Choroid plexus epithelial cell (primary cell): ENCODE measurements at places on chromosomes 3 and 15.
A peak's percentile ranks its signal among the peaks of the same experiment; 100 is the strongest.

DNA sequence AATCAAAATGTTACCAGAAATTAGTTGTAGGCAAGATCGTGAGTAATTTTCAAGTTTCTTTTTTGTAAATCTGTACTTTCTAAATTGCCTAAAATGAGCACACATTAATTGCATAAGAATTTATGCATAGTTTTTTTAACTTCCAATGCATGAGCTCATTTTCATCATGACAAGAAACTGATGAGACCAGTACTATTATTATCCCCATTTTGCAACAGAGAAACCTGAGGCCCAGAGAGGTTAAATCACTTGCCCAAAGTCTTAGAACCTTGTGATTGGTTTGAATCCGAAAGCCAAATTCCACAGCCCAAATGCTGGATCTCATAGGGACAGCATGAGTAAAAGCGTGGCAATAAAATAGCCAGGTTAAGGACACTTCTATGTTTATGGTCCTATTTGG is 274.7 kb downstream of the ERC2 start:
- DNase-seq, result no peak

DNA sequence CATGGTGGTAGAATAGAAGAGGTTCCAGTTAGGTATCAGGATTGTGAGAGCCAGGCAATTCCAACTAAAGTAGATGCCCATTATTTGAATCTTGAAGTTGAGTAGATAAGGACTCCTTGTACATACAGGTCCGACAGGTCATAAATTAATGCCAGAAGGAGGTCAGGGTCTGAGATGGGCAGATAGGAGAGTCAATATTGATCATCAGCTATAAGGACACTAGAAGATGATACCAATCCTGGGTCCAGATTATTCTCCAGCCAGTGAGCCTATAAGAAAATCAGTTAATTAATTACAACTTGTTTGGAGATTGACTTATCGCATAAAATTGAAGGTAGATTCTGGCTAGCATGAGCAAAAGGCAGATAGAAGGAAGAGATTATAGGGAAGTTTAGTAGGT is 378.4 kb upstream of the NAALADL2 start:
- DNase-seq, result no peak

GRCh38 chr3:141336672-141337522 is 31.4 kb upstream of the ZBTB38 start:
- peak; percentile 58 for DNase-seq

- no peak for DNase-seq
Measured at GRCh38 chr15:80323285-80323684, 71.3 kb upstream of the CTXND1 start.

DNA sequence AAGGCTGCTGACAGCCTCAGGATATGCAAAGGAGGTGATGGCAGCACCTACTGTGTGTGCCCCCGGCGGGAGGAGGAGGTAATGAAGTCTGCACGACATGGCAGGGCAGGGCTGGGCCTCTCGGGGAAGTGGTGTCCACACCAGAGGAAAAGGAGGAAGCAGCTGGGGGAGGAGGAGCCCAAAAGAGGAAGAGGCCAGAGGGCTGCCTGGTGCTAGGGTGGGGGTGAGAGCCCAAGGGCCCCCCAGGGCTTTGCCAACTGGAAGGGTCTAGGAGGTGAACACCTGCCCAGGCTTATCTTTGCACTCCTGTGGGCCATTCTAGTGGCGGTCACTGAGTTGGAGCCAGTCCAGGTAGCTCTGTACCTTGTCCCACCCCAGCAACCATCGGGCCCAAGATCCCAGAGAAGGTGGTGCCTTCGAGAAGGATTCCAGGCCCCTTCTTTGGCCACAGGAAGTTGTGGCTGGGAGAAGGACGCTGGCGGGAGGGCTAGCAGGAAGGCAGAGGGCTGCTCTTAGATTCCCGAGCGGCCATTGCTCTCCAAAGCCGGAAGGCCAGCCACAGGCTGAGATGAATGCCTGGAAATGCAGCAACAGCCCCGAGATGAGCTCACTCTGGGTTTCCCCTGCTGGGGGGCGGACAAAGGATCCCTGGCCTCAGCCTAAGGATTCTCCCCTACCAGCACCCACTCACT is 7.0 kb downstream of the GNAI2 start:
- peak; percentile 86 for DNase-seq

GRCh38 chr3:182969277-182969676 is 11.1 kb downstream of the DCUN1D1 start:
- DNase-seq, result peak; percentile 85

GRCh38 chr15:25668901-25669300 is 194.2 kb downstream of the ATP10A start:
- DNase-seq, result no peak

DNA sequence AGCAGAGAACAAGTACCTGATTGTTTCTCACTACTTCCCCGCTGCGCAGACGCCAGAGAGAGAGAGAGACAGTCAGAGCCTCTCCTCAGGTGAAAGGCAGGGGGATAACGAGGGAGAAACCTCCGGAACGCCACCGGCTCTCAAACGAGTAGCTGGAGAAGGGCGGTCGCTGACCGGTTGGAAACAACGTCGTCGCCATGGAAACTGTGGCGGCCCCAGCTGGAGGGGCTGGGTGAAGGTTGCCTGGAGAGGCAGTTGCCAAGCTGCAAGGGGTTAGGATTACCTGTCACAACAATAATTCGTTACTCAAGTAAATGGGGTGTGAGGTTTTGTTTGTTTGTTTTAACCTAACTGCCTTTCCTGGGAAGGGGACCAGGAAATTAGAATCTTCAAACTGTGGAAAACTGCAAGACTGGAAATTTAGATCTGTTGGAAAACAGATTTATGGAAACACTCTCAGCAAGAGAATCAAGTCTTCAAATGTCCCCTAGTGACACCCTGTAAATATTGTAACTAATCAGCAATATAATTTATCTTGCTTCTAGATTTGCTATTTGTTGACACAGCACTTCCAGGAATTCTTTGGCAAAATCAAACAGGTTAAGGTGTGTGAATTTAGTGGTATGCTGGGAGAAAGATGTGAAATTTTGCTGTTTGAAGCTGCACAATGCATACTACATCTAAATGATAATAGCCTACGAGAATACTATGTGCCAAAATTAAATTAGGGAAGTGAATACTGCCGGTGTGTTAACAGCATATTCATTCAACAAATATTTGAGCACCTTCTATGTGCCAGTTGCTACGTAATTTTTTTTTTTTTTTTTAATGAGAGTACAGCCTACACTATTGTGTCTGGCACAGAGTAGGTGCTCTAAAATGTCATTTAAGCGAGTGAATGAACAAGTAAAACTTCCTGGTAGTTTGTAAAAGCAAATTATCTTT is at the start of gene DNAH12:
TSS of gene DNAH12 (minus strand) at position 164 of the 945 bp plus-strand sequence. CDS start 1,474 bp downstream, outside the sequence.
- DNase-seq, result peak; percentile 58

- DNase-seq, result no peak
Measured at GRCh38 chr15:35838424-35839111, 292.6 kb upstream of the DPH6 start.

GRCh38 chr3:713947-714620 is 378.7 kb upstream of the CNTN6 start:
- DNase-seq, result no peak

DNA sequence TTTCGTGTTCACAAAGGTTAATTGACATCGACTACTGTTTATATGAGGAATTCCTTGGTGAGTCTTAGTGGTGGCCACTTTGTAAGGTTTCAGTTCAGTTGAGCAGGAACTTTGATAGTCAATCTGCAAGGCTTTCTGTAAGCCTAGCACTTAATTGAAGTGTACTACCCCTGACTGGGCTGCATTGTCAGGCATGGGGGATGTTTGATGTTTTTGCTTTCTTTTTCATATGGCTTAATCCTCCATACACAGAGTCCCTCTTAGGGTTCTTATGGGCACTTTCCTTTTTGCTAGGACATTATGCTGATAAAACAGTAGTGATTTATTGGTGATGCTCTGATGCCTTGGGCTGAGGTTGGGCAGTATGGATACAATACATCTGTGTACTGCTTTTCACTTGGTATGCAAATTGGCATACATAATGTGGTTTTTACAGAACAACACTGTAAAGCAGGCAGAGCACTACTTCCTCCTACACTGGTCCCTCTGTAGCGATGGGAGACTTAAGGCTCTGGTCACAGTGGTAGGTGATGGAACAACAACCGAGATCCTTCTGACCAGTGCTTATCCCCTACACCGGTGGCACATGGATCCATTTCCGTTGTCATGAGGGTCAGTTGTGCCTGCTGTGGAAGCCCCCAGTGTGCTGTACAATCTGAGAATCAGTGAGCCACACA is 261.0 kb downstream of the MFSD1 start:
- no peak for DNase-seq

DNA sequence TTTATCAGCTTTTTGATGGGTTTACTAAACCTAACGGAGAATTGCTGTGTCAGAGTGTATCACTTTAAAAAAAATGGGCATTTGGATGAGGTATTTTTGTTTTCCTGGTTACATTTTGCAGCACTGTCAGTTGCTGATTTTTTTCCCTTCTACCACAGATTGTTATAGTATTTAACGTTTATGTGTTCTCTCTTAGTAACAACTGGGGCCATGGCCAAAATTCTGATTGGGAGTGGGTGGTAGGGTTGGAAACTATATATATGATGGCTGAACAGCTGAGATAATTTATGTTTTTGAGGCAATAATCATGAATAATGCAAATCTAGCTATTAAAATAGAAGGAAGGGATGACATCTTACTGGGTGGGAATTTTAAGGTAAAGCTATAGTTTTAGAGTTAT is 229.4 kb upstream of the SUCLG2 start:
- DNase-seq, result no peak

DNA sequence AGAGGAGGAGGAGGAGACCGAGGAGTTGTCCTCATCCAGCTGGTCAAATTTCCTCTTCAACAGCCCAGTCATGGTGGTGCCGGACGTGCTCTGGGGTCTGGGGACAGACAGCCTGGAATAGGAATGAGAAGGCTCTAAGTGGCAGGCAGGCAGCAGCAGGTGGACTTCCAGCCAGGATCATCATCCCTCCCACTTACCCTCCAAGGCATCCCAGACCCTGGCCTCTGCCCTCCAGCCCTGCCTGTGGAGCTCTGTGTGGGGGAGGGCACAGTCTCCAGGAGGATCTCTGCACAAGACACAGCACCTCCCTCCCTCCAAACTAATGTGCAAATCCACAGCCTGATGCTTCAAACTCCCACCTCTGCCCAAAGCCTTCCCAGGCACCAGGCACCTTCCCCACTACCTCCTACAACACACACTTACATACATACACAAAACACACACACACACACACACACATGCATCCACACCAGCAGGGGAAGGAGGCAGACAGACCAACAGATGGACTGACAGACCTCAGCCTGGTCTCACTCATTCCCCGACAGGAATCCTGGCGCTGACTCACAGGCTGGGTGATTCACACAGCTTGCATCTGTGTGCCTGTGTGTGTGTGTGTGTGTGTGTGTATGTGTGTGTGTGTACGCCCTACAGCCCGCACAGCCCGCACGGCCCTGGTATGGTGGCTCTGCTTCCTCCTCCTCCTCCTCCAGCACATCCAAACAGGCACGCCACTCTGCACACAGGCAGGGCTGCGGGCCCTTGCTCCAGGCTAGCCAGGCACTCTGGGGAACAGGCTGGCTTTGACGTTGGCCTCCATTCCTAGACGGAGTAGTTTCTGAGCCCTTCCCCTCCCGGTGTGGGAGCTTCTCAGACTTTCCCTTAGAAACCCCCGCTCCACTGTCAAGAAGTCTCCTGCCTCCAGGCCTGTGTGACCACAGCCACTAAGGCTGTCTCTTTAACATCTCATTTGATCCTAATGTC is 6.5 kb downstream of the CSRNP1 start:
- DNase-seq, result peak; percentile 99

- DNase-seq, result no peak
Measured at GRCh38 chr3:146883288-146883687, 278.1 kb upstream of the PLSCR5 start.

- DNase-seq, result peak; percentile 86
Measured at GRCh38 chr3:141646760-141647561, 91.1 kb upstream of the RNF7 start.

- no peak for DNase-seq
Measured at GRCh38 chr3:125177746-125178145, 34.8 kb downstream of the SLC12A8 start.

DNA sequence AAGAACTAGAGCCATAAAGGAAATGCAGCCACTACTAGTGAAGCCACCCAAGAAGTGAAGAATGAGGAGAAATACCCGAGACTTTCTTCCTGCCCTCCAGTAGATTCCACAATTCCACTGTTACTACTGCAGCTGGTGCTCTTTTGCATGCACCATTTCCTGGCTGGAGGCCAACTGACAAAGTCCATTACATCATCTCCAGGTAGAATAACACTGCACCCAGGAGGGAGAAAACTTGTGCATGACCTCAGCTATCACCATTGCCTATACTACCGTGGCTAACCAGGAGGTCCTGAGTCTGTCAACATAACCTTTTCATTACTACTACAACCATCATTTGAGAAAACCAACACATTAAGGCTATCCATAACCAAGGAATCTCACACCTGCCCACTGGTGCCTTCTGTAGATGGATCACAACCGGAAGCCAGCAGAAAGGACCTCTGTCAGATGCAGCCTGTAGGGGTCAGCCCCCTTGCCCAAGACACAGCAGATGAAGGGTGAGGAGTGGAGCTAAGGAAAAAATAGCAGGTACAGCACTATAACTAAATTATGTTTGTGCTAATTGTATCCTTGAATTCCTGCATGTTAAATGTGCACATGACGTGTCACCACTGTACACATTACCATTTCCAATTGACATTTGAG is 200.8 kb upstream of the C2CD4B start:
- no peak for DNase-seq

DNA sequence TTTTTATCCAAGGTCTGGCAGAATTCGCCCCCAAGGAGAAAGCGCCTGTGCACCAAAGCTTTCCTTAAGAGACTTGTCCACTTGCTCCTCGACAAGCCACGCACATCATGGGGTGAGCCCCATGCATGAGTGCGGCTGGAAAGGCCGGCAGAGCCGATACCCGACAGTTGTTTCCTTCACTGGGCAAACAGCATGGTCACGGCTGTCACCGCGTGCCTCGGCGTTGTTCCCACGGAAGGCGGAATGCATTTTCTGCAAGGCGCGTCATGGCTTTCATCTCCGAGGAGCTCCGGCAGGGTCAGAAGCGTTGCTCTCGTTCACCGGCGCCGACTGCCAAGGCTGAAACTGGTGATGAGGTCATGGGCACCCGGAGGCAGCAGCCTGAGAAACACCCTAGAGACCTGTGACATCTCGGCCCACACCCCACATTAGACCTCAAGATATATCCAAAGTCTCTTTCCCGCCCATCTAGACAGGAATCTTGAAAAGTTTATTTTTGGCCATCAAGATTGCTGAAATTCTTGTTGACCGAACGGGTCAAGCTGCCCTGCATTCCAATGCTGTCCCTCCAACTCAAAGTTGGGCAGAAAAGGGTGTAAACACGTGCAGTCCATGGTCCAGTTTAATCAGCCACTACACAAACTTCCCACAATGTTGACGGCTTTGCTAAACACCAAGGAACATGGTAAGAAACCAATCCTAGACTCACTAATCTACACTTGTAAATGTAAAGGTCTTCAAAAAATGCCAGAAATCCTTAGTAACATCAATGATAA is 604 bp upstream of the TJP1 start:
- peak; percentile 84 for DNase-seq

DNA sequence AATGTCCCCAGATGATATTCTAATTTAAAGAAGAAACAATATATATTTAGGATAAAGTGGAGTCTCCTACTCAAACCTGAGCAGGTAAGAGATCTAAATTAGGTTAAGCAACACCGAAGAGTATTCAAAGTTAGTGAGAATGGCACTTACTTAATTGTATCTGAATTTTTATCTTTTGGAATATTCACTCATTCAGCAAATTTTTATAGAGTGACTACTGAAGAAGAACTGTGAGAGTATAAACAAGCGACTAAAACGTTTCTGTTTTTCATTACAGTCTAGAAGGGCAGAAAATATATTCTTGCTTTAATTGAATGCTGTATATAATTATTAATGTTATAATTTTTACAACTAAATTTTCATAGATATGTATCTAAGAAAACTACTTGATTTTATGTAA is 567.7 kb upstream of the TBL1XR1 start:
- DNase-seq, result no peak

GRCh38 chr15:62782071-62782841 is 260.3 kb upstream of the TPM1 start:
- peak; percentile 94 for DNase-seq
